ENCODE measurements at places on chromosomes 7 and 10.

DNA sequence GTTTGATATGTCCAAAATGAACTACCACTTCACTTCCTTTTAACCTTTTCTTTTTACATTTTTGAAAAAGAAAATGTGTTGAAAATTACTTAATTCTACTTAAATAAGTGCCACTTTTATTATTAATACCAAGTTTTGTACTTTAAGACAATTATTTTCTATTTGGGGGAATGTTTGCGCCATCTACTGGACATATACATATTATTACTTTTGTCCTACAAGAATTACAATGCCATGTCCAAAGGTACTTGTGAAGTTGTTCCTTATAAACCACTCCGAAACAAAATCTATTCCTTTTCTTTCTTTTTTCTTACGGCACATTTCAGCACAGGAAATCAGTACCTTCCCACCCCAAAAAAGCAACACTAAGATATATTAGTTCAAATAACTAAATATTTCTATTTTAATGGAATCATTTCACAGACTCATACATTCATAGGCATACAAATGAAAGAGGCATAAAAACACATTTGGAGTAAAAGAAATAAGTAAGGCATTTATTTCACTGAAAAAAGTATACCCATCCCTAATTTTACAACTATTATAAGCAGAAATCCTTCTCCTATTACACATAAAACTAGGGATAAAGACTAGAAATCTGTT lies 169.9 kb downstream of the RNF133 start:
- DNase-seq: no peak

GRCh38 chr7:76071316-76072242 lies 23.7 kb downstream of the MDH2 start:
- DNase-seq: no peak

GRCh38 chr10:75297021-75297599 lies 61.4 kb upstream of the COMTD1 start:
- DNase-seq: no peak

DNA sequence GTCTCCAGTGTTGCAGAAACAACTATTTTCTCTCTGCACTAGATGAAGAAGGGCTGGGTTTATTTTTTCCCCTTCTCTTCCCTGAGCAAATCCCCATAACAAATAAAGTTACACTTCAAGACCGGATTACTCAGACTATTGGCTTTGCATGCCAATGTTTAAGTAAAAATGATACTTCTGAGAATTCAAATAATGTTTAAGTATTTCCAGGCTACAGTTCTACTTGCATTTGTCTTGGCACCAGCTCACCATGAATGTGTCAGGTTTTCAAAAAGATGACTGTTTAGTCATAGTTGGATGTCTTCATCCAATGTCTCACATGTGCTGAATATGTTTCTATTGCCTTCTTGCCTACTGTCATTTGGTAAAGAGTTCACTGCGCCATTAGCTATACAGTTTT lies 912.6 kb downstream of the GATA3 start:
- DNase-seq: no peak

GRCh38 chr7:19928247-19928646 lies 154.8 kb upstream of the TMEM196 start:
- DNase-seq: no peak

All from brain pericyte (primary cell).